ENCODE measurements at places on chromosomes 7 and 10.
A peak's percentile ranks its signal among the peaks of the same experiment; 100 is the strongest.

GRCh38 chr7:149770728-149771636 lies 2.4 kb downstream of the ZNF467 start:
- DNase-seq = no peak

- DNase-seq = no peak
Measured at GRCh38 chr7:82051601-82052000, 281.8 kb upstream of the HGF start.

- no peak for DNase-seq
Measured at GRCh38 chr7:66768865-66769832, 28.6 kb downstream of the RABGEF1 start.

- no peak for DNase-seq
Measured at GRCh38 chr7:138662991-138663320, 38.2 kb downstream of the SVOPL start.

DNA sequence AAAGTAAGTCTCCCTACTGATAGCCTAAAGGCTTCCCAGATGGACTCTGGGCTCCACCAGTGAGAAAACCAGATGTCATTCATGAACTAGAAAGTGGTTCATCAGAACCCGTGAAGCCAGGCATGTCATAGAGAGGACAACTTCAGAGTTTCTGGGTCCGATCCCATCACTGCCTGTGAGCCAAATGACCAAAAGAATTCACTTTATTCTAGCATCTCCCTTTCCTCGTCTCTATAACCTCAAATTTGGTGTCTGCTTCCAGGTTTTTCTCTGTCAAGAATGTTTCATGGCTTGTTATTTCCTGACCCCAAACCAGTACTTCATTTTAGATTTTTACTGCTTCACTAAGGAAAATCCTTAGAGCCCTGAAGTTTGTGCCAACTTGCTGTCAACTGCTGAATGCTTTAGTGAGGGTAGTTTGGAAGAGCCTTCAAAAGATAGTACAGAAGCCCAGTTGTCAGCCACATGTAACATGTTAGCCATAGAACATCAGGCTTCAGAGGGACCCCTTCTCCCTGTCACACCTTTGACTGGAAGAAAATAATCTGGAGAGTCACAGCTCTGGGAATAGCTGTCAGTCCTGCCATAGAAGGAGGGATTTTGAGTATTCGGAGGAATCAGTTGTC lies 34.0 kb downstream of the ITGB8 start:
- no peak for DNase-seq

DNA sequence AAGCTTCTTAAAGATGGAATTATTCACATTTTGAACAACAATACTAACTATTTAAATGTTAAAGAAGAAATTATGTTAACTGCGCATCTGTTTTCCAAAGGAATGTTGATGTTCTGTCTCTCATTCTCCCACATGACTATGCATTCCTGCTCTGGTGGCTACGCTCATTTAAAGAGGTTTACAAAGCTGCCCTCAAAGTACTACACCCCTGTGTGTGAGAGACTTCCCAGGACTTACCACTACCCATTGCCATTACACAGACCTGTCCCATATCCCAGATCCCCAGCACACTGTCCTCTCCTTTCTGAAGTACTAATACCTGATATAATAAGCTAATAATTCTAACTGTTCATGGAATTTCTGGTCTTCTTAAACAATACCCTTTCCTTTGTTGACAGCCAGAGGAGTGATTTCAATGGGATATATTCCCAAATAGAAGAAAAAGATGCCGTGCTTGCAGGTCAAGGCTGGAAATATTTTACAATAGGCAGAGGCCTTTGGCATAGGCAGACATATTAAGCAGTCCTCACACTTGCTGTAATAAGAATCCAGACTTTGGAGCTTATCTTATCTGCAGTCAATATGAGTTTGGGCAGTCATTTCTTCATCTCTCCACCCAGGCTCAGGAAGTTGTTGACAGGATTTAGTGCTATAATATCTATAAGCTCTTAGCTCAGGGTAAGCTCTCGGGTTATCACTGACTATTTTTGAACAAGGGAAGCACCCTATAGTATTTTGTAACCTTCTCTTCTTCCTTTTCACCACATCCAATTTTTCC lies 12.2 kb downstream of the LIPF start:
- DNase-seq = no peak

DNA sequence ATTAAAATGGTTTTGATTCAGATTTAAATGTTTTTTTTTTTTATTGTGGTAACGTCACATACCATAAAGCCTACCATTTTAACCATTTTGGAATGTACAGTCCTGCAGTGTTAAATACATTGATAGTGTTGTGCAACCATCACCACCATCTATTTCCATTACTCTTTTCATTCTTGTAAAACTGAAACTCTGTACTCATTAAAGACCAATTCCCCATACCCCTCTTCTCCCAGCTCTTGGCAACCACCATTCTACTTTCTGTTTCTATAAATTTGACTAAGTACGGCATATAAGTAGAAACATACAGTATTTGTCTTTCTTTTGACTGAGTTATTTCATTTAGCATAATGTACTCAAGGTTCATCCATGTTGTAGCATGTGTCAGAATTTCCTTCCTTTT lies 96.2 kb downstream of the EXOC4 start:
- DNase-seq = no peak

- peak; percentile 91 for DNase-seq
Measured at GRCh38 chr10:133307776-133308420, 774 bp downstream of the TUBGCP2 start.

- no peak for DNase-seq
Measured at GRCh38 chr10:4007771-4008170, 222.8 kb upstream of the KLF6 start.

DNA sequence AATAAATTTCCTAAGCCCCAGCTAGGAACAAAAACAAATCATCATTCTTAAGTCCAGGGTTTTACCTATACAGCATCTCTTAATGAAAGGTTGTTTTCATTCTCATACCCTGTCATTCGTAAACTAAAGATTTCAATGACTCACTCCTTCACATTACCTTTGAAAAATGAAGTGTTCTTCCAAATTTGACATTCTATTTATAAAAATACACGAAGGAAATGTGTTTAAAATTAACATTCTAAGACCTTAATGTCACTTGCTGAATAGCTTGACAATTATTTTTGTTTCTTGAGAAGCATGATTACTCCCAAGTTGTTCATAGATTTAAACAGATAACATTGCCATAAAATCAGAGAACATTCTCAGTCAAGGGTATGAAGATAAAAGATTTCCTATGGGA lies 1188.3 kb upstream of the SORCS1 start:
- no peak for DNase-seq

DNA sequence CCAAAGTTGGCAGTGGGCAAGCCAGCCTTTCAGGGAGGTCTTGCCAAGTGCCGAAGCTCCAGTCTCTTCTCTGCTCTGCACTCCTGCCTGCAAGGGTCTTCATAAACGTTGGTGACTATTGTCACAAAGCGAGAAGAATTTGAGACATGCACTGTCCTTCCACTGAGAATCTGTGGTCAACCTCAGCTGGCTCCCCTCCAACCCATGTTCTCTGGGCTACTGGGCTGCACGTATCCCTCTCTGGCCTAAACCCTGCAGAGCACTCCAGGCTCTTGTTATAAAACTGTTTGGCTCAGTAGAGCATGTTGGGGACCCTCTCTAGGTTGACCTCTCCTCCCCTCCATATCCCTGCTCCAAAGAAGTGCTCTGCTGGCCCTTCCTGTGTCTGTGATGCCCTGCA lies 260.4 kb upstream of the NFE2L3 start:
- DNase-seq = no peak

DNA sequence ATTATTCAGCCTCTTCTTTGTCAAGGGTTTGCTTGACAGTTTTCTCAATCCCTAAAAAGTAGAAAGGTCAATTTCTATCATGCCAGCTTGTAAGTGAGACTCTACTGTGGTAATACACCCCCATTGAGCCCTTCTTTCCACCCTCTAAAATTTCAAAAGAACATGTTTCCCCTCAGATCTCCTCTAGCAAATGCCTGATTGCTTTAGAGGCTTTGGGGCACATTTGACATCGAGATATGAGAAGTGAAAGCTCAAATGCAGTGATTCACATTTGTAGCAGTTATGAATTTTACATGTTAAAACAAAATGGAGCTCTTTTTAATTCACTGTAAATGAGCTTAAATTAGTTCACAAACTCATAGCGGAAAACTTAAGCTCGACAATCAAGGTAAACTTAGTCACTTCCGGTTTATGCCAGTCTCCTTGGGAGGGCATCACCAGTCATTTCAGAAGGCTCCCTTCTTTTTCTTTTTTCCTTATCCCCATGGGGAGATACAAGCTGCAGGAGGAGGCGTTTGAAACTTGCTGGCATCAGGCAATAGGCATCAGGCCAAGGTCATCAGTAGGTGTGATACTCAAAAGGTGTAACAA lies 55.3 kb upstream of the ADO start:
- DNase-seq = peak; percentile 31

GRCh38 chr7:98209166-98209920 lies 1.9 kb upstream of the BHLHA15 start:
- no peak for DNase-seq

GRCh38 chr10:10403762-10404161 lies 613.9 kb upstream of the CELF2 start:
- DNase-seq = no peak

DNA sequence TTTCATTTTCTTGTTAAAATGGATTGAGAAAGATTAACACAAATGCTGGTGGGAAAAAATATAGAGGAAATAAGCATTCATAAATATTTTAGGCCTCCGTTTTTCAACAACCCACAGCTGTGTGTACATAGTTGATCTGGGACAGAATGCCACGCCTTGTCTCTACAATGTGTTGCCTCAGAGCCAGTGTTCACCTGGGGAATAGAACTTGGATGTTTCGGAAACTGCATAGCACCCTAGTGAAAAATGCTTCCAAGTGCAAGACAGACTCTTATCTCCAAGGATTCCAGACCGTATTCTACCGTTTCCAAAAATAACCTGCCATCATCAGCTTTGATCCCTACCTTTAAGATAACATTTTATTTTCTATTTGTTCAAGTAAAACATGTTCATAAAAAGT lies 260.9 kb downstream of the SDK1 start:
- no peak for DNase-seq

GRCh38 chr7:69588773-69589172 lies 9.5 kb upstream of the AUTS2 start:
- DNase-seq = no peak

GRCh38 chr7:110885474-110885873 lies 205.5 kb upstream of the LRRN3 start:
- no peak for DNase-seq

- DNase-seq = no peak
Measured at GRCh38 chr7:159027789-159028507, 116.7 kb downstream of the VIPR2 start.

- no peak for DNase-seq
Measured at GRCh38 chr7:136470179-136470578, 398.3 kb upstream of the CHRM2 start.

GRCh38 chr10:17031637-17032635 lies 97.7 kb downstream of the CUBN start:
- DNase-seq = no peak

GRCh38 chr10:68428396-68429104 lies 21.5 kb upstream of the RUFY2 start:
- DNase-seq = no peak

DNA sequence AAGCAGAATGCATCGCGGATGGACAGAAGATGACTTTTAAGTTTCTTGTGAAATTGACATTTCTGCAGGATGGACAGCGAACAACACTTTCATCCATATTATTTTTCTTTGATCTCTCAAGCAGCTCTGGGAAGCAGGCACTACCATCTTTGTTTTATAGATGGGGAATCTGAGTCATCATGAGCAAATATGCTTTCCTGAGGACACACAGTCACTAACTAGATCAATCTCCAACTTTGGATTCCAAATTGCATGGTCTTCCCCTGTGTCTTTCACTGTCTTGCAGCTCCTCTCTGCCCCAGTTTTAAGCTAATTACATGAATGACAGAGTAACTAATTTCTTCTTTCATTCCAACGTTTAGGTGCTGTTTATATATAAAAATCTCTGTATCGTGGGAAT lies 201.5 kb downstream of the ADAM12 start:
- no peak for DNase-seq

- DNase-seq = no peak
Measured at GRCh38 chr7:37027104-37027503, 302.8 kb upstream of the AOAH start.

GRCh38 chr7:30169579-30169978 lies 34.8 kb downstream of the MTURN start:
- DNase-seq = no peak

GRCh38 chr10:130964771-130965170 lies 346.8 kb downstream of the TCERG1L start:
- DNase-seq = no peak

DNA sequence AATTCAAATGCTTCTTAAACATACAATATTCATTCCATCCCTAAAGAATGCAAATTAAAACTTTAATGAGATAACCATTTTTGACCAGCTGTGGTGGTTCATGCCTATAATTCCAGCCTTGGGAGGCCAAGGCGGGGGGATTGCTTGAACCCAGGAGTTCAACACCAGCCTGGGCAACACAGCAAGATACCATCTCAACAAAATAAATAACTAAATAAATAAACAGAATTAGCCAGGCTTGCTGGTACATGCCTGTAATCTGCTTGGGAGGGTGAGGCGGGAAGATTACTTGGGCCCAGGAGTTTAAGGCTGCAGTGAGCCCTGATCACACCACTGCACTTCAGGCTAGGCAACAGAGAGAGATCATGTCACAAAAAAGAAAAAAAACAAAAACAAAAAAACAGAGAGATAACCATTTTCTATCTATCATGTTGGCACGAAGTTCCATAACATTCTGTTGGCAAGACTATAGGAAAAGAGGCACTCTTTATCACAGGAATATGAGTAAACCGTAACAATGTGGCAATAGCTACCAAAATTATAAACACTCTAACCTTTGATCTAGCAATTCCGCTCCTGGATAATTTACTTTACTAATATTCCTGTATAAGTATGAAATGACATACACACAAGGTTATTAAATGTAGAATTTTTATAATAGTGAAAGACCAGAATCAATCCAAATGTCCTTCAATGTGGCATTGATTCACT lies 52.2 kb downstream of the ATAD1 start:
- DNase-seq = no peak
